Right renal pelvis (tissue), 4 donors: ENCODE measurements at places on chromosomes 3 and 15. TPM values are rescaled to one million over a fixed set of nuclear protein-coding genes. Genes with fewer than 3 reads are reported as not detected.

The PLCB2 gene
- 12.1 TPM for polyA plus RNA-seq

The SLC51B gene
- 11.7 TPM for polyA plus RNA-seq

The ZDHHC23 gene
- polyA plus RNA-seq: 9.3 TPM

The FBXW12 gene
- polyA plus RNA-seq: 0.45 TPM

The FEZF2 gene
- polyA plus RNA-seq: not detected

The GABRB3 gene
- 5.9 TPM for polyA plus RNA-seq

The CCR5 gene
- 0.49 TPM for polyA plus RNA-seq

The C3orf20 gene
- 0.24 TPM for polyA plus RNA-seq

The ADCY5 gene
- polyA plus RNA-seq: 12.2 TPM

The CHRNA5 gene
- 9.4 TPM for polyA plus RNA-seq

The LRRC34 gene
- 13.8 TPM for polyA plus RNA-seq

The ZPLD1 gene
- 0.50 TPM for polyA plus RNA-seq

The HHATL gene
- polyA plus RNA-seq: 0.37 TPM

The CHRM5 gene
- polyA plus RNA-seq: 0.24 TPM

The AGTR1 gene
- 23.6 TPM for polyA plus RNA-seq

The SEMA3F gene
- 80.7 TPM for polyA plus RNA-seq

The ARL6 gene
- 16.4 TPM for polyA plus RNA-seq

The PIGZ gene
- polyA plus RNA-seq: 1.8 TPM

The SUSD5 gene
- polyA plus RNA-seq: 6.5 TPM

The GOLGA8T gene
- 1.2 TPM for polyA plus RNA-seq

The ANKRD34C gene
- polyA plus RNA-seq: 0.09 TPM

The GPR87 gene
- 0.40 TPM for polyA plus RNA-seq

The TRH gene
- polyA plus RNA-seq: 0.28 TPM

The PBRM1 gene
- 55.6 TPM for polyA plus RNA-seq

The POLR2H gene
- polyA plus RNA-seq: 90.0 TPM

The CTXND1 gene
- 9.4 TPM for polyA plus RNA-seq

The ARHGEF26 gene
- 15.3 TPM for polyA plus RNA-seq

The METTL6 gene
- polyA plus RNA-seq: 27.7 TPM

The MEX3B gene
- 18.9 TPM for polyA plus RNA-seq

The C2CD4B gene
- polyA plus RNA-seq: 0.62 TPM

The MST1 gene
- polyA plus RNA-seq: 115 TPM

The NR2E3 gene
- polyA plus RNA-seq: 0.44 TPM

The ITIH3 gene
- 4.8 TPM for polyA plus RNA-seq

The DCUN1D1 gene
- polyA plus RNA-seq: 66.0 TPM

The RPS17 gene
- polyA plus RNA-seq: 1,731 TPM

The SLC24A5 gene
- 0.43 TPM for polyA plus RNA-seq

The NLGN1 gene
- 3.8 TPM for polyA plus RNA-seq

The XPC gene
- polyA plus RNA-seq: 43.4 TPM

The QTRT2 gene
- 27.0 TPM for polyA plus RNA-seq

The NR1D2 gene
- 35.8 TPM for polyA plus RNA-seq

The CCDC54 gene
- 0.11 TPM for polyA plus RNA-seq

The CDC25A gene
- 10.3 TPM for polyA plus RNA-seq

The ANXA2 gene
- 592 TPM for polyA plus RNA-seq

The FAM131A gene
- 10.5 TPM for polyA plus RNA-seq

The PRKCI gene
- polyA plus RNA-seq: 81.6 TPM

The GOLGA8G gene
- polyA plus RNA-seq: not detected

The COL7A1 gene
- 18.0 TPM for polyA plus RNA-seq

The LIPC gene
- polyA plus RNA-seq: 11.8 TPM

The MUC4 gene
- 1.0 TPM for polyA plus RNA-seq

The EDEM1 gene
- polyA plus RNA-seq: 18.6 TPM

The MRPS22 gene
- 64.7 TPM for polyA plus RNA-seq

The BMF gene
- 41.9 TPM for polyA plus RNA-seq

The LMAN1L gene
- polyA plus RNA-seq: not detected

The STRA6 gene
- 36.8 TPM for polyA plus RNA-seq

The CYP1A1 gene
- polyA plus RNA-seq: not detected

The SPINK8 gene
- not detected for polyA plus RNA-seq

The CCR8 gene
- not detected for polyA plus RNA-seq
